ENCODE measurements at places on chromosomes 6 and 20.

DNA sequence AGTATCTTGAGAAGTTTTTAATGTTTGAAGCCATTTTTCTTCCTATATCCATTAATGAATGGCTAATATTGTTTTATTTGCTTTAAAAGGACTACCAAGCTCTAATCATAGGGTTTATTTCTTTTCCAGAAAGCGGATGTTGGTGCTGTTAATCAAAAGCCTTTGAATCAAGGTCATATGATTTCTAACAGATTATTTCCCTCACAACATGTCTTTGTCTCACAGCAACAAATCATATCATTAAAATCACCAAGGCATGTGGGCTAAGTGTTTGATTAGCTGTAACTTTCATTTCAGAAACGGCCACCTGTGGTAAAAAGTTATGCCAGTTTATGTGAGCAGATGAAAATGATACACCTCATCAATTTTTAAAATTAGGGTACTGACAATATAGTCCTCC lies 21.7 kb downstream of the TRAF3IP2 start:
- DNase-seq, result no peak

- no peak for DNase-seq
These were observed 7.7 kb upstream of the CAP2 start for GRCh38 chr6:17385660-17386059.

DNA sequence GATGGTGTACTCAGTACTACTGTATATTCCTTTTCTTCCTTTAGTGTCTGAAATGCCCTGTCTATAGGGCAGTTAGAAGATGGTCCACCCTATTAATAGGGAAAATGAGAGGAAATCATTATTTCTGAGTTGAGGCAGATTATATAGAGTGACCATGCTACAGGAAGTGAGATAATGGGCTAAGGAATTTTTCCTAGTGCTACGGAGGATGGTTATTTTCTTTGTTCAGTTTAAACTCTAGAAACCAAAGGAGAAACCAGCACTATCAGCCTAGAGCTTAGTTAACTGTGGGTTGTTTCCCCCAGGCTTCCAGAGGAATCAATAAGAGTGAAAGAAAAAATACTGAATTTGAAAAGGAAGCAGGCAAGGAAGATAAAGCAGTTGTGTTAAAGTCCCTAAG lies 474 bp downstream of the TSBP1 start:
- no peak for DNase-seq

- DNase-seq, result no peak
These were observed at the start of gene CASS4 for GRCh38 chr20:56411759-56412472. Gene CASS4, plus strand, starts transcription at chr20:56412260. Its CDS starts 199 bp downstream, at chr20:56412459.

GRCh38 chr6:135087403-135087802 lies 32.8 kb upstream of the HBS1L start:
- DNase-seq, result no peak

- no peak for DNase-seq
These were observed 54.9 kb upstream of the GPR31 start for GRCh38 chr6:167212713-167213005.

- DNase-seq, result no peak
These were observed 40.6 kb downstream of the HLA-DPB1 start for GRCh38 chr6:33116417-33116816.

DNA sequence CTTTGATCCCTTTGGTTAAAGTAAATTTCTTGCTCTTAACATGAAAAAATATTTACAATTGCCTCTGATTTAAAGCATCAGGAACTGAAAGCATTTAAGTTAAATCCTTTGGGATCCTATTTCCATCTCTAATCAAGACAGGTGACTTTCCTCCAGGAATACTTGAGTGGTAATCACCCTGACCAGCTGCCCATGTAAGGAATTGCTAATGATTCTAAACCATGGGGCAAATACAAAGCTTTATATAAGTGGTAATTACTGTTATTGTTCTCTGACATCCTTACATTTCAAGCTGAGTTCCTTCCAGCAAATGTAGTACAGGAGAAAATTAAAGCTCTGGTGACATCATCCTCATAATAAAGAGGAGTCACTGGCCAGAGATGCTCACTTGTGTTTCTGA lies 100.6 kb downstream of the CRYBG1 start:
- no peak for DNase-seq

DNA sequence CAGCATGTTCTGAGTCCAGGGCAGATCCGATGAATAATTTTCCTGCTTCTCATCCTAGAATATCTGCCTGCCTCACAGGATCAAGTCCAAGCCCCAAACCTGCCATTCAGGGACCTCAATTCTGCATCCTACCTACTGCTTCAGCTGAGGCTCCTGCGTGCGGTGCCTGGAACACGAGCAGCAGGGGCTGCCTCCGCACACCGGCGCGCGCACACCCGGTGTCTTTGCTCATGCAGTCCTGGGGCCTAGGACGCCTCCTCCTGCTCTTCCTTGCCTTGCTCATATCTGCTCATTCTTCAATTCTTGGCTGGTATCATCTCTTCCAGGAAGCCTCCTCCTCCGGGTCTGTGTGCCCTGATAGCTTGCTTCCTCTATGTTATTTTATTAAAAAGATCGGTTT lies 81.1 kb upstream of the AGPAT4 start:
- no peak for DNase-seq

DNA sequence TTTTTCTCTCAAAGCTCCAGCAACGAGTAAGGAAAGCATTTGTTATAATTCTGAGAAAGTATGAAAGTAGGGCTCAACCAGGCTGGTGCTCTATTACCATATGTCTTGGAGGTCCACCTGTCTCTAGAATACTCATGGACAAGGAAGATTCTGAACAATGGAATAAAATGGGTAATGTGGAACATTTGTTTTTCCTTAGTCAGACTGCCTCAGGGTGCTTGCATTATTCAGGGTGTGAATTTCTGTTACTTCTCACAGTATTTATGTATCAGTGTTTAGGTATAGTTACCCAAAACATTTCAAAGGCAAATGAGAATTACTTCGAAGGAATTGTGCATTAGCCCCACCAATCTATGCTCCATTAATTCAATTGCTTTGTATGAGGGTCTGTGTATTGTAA lies 586.2 kb upstream of the CITED2 start:
- no peak for DNase-seq
